Upper lobe of right lung (tissue), 1 donor: ENCODE measurements at places on chromosomes 6 and 20.

GRCh38 chr20:10634211-10634610 is 39.6 kb downstream of the JAG1 start:
- DNase-seq = no peak

GRCh38 chr6:6697620-6698019 is 109.1 kb downstream of the LY86 start:
- no peak for DNase-seq

DNA sequence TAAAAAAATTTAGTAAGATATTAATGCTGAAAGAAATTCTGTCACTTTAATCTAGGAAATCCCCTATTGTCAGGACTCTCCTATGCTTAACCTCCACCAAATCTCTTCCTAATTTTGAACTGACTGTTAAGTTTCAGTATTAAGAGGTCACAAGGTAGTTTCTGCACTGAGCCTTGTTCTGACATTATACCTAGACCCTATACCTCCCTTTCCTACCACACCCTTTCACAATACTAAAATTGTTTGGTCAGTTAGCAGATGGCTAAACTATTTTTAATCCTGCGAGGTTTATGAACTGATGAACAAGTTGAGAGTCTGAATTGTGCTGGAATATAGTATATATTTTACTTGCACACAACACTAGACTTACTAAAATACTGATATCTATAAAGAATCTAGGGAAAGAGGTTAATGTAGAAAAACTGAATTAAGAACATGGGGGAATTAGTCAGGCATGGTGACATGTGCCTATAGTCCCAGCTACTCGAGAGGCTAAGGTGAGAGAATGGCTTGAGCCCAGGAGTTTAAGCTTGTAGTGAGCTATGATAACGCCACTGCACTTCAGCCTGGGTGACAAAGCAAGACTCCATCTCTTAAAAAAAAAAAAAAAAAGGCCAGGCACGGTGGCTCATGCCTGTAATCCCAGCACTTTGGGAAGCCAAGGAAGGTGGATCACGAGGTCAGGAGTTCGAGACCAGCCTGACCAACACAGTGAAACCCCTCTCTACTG is 51.5 kb downstream of the HBS1L start:
- DNase-seq = no peak

GRCh38 chr20:63148696-63149095 is 67.2 kb downstream of the YTHDF1 start:
- DNase-seq = no peak

DNA sequence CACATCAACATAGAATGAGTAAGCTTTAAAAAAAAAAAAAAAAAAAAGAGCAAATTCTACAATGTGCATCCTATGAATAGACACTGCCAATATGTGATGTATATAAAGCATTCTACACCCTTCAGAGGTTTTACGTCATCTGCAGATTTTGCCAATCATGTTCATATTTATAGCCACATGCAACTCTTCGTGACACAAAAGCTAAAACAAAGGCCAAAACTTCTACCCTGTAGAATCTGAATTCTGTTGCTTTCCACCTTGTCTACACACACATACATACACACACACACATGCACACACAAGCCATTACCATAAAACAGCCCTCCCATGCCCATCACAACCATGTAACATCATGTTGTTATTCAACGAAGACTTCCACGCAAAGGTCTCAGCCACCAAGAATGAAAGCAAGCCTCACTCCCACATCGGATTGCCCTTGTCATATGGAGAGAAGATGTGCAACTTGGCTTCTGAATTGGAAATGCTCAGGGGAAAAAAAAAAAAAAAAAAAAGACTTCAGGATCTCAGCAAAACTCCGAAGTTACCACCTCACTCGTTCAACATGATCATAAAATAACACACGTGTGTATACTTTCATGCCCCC is 479.4 kb upstream of the JARID2 start:
- DNase-seq = no peak

DNA sequence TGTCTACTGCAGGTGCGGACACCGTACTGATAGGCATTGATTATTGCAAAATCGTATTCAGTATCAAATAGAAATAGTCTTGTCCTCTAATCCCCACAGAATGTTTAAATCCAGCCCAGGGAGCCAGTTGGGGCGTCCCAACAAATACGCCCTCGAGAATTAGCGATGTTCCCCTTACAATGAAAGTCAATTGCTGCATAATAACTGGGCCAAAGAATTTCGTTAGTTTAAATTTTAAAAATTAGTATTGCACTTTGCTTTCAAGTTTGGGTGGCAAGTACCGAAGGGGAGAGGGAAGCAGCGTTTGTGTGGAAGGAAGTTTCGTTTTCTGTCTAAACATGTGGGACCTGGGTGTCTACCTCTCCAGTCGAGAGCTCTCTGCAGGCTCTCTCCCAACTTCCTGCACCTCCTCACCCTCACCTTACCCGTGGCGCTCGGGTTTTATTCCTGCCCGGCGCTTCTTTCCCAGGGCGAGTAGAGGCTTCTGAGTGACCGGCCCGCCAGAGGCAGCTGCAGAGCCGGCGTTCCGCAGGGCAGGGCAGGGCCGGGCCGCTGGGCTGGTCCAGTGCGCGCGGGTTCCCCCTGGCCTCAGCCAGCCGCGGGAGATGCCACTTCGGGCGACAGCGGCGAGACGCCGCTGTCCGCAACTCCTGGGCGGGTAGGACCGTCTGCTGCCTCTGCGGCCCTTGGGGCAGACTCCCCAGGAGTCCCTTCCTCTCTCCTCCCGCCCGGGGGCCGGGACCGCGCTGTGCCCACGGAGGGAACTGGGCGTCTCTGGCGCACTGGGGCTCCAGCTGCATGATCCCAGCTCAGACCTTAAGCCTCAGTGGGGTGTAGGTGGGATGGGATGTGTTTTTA is 862 bp upstream of the TFAP2C start:
- DNase-seq = no peak

- DNase-seq = no peak
Observed at GRCh38 chr6:108732091-108732870, 115.9 kb upstream of the ARMC2 start.

- no peak for DNase-seq
Observed at GRCh38 chr6:47126647-47127391, 84.7 kb upstream of the ADGRF1 start.

DNA sequence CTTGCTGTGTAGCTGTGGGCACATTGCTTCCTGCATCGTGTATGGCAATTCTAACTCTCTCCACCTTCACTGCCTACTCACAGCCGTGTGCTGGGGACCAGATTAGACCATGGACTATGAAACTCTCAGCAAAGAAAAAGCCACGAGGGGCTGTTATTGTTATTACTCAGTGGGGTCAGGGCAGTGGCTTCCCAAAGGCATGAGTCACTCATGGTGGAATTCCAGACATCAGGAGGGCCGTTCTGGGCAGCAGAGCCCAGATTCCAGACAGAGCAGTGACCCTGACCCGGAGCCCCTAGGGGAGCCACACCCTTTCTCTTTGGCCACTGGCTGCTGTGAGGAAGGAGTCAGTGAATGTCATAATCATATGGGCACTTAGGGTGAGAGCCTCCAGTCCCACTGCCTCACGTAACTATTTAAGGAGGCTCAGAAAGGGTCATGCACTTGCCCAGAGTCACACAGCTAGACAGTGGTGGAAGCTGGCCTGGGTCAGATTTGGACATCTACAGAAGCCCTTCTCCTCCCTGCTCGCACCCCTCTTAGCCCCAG is 22.2 kb upstream of the CCN5 start:
- DNase-seq = no peak

DNA sequence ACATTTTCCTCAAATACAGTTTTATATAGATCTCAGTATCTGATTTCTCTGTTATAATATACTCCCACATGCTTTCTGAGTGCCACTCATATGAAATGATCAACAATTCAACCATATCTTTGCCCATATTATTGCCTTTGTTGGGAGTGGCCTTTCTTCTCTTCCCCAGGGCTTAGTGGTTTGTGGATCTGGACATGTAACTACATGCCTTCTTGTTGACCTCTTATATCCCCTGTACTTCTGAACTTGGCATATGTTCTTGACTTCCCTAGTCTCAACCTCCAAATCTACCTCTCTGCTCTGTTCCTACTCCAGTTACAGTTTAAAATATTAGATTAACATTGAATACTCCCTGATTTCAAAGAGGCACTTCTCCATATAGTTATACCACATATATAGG is 34.3 kb upstream of the PRIM2 start:
- no peak for DNase-seq

DNA sequence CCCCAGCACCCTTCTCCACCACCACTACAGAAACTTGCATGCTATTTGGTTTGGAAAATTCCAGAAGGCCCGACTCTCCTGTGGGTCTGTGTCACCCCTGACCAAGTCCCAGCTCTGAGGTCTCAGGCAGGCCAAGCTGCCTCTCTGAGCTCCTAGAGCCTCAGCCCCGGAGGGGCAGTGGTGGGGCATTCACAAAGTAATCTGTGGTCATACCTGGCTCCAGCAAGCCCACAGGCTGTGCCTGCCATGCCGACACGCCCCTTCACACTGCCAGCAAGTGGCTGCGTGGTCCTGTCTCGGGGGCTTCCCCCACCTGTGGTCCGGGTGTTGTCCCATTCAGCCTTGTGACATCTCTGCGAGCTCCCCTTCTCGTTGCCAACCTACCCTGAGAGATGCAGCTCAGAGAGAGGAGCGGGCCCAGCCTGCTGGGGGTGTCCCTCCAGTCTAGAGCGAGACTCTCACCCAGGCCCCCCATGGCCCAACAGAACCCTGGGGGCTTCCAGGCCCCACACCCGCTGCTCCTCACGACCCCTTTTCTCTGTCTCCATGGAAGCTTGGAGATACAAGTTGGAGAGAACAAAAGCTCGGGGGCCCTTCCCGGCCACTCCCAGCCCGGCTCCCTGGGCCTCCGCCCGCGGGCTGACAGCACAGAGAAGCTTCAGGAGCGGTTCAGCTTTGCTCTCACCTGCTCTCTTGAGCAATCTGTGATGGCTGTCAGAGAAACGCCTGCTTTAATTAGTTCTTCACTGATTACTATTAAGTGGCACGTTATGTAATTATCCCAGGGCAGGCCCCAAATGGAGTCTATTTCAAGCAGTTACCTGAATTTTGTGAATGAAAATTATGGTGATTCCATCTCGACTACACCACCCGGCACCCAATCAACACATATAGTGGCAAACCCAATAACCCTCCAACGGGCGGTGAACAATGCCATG is 147.7 kb upstream of the PHACTR3 start:
- DNase-seq = no peak

- no peak for DNase-seq
Observed at GRCh38 chr20:41655962-41656618, 37.9 kb upstream of the CHD6 start.
